Activated CD4-positive, alpha-beta T cell treated with anti-CD3 and anti-CD28 coated beads for 48 hours (primary cell): ENCODE measurements at places on chromosomes 1 and 21.

- no peak for DNase-seq
Observed at GRCh38 chr1:7432102-7432899, 338.8 kb upstream of the VAMP3 start.

- no peak for DNase-seq
Observed at GRCh38 chr1:9922342-9922741, 12.3 kb upstream of the CTNNBIP1 start.

- DNase-seq: peak; percentile 7
Observed at GRCh38 chr1:63112155-63112900, 210.0 kb upstream of the FOXD3 start.

GRCh38 chr1:59393211-59394180, 96.6 kb downstream of the FGGY start:
- DNase-seq: no peak

DNA sequence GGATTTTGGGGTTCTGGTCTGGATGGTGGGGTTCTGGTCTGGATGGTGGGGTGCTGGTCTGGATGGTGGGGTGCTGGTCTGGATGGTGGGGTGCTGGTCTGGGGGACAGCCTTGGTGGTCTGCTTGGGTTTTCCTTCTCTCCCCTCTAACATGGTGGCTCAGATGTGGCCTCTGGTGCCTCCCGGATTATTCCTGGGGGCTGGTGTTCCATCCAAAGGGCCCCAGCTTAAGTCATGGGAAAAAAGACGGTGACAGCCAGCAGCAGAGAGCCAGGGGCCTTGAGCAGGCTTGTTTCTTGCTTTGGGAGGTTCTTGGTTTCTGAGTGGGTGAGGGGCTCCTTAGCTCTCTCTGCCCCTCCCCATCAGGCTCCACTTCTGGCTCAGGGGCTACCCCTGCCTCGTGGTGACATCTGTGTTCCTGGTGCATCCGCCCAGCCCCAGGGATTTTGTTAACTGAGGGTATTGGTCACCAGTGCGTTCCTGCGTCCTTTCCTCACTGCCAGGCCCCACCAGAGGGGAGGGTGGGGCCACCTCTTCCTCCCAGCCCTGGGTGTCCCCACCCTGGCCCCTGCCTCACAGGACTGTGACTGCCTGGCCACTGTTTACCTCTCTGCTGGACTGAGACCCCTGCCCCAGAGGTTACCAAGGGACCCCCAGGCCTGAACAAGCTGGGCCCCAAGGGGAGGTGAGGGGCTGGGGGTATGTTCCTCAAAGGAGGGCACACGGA, 43.2 kb upstream of the ACTRT2 start:
- DNase-seq: no peak

DNA sequence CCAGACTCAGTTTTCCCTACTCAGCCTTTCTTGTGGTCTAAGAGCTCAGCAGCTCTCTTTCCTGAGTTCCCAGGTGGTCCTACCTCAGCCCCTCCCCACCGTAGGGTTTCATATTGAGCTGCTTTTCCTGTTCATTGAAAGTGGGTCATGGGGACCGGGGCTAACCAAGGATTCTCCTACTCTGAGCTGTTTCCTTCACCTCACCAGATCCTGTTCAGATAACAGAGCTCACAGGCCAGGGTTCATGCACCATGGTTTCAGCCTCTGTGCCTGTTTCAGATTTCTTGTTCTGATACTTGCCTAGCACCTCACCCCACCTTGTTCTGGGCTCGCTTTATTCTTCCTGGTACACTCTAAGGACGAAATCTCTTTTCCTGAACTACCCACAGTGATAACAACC, 8.5 kb downstream of the UBQLN4 start:
- no peak for DNase-seq

- DNase-seq: no peak
Observed at GRCh38 chr1:110214454-110215404, 4.6 kb downstream of the KCNC4 start.

GRCh38 chr1:205267306-205267902, 39.7 kb downstream of the TMCC2 start:
- DNase-seq: no peak

DNA sequence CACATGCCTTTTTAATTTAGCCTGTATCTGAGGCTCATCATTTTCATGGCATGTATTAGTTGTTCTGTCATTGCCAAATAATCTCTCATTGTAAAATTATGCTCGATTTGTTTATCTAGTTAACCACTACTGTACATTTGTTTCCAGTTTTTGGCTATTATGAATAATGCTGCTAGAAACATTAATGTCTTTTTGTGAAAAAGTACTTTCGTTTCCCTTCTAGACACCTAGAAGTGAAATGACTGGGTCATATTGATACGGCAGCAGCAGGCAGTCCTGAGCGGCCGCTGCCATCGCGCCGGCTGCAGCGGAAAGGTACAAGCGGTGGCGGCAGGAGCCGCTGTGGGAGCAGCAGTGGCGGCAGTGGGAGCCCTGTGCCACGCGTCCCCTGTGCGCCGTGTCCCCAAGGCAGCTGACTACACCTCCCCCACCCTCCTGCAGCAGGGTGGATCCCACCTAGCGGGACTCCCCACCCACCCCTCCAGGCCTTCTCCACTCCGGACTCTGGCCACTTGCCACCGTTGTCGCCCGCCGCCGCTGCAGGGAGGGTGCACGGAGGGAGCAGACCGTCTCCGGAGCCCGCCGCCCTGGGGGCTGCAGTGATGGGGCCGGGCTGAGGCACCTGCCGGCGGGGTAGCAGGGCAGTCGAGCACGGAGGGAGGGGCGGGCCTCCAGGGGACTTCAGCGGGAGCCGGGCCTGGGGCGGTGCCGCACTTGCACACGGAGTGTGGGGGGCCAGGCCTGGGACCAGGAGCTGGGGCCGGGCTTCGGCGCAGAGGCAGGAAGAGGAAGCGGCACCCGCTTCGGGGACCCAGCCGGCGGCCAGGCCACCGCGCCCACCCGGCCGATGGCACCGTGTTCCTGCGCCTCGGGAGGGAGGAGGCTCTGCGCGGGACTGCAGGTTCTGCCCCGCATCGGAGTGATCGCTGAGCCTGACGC, 66.8 kb upstream of the RGS7 start:
- peak; percentile 37 for DNase-seq

DNA sequence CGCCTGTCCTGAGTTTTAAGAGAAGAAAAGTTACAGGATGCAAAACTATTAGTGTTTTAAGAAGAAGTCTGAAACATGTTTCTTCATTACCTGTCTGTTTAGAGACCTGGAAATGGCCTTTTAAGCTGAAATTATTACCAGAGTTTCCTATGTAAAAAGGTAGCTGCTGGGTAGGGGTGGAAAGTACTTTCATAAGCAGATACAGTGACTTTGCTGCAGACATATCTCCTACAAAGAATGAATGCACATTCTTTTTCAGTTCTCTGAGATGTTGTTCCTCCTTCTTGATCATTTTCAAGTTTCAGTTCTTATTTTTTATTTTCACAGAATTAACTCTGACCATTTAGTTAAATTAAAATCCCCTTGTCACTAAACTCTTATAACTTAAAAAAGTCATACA, 1329.6 kb downstream of the KCNT2 start:
- no peak for DNase-seq

DNA sequence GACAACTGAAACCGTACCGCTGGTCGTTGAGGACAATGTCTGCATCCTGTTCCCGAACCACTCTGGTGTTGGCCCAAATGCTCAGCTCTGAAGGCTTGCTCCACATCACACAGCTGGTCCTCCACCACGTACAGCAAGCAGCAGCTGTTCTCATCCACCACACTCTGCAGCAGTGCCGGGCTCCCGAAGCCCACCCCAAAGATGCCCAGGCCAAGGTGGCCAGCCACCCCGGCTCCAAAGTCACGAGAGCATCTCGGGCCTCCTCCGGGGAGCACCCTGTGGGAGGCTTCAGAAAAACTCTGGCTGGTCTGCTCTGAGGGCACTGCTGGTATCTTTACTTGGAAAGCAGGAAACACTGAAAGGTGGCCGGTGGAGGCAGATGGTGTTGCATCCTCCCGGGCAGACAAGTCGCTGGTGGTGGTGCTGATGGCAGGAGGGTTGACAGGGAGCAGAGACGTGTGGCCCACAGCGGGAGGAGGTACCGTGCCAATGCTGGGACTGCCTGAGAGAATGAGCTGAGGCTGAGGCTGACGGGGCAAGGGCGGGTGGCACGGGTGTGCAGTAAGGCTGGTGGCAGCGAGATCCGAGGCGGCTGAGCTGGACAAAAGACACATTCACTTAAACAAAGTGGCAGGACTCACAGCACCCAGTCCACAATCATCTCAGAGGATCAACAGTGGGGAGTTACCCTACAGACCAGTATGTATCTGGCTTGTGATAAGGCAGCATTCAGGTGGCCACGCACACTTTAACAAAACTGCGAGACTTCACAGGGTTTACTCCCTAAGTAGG, 6.5 kb upstream of the CCDC27 start:
- DNase-seq: no peak

DNA sequence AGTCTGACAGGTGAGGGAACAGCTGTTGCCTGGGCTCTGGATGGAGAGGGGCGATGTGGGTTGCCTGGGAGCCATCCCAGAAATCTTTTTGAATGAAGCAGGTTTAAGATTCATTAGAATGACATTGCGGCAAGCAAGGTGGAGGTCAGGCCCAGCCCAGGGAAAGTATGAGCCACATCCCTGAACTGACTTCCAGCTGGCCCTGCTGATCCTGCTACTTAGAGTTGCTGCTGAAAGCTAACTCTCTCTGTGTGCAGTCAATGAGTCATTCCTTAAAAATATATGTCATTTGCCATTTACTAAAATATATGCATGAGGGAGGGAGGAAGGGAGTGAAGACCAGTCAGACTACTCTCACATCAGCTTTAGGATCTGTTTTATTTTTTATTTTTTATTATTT, 54.3 kb upstream of the RAB3GAP2 start:
- no peak for DNase-seq

GRCh38 chr21:37561941-37562919, 195.7 kb downstream of the DYRK1A start:
- DNase-seq: no peak

DNA sequence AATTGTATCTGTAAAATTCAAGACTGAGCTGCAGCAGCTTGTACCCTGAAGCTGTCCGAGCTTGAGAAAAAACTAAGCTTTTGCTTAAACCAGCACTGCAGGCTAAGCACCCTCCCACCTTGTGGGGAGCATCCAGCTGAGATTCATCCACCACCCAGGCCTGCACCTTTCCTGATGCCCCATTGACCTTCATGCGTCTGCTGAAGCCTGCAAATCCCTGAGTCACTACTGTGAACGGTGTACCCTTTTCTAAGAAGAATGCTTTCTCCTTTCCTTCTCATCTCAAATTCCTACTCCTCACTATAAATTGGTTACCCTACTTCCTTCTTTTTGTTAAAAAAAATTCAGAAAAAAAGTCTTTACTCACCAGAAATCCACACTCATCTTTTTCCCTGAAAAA, 90.9 kb upstream of the RGS18 start:
- DNase-seq: no peak

- DNase-seq: no peak
Observed at GRCh38 chr1:220514256-220514655, 13.7 kb upstream of the MARK1 start.

GRCh38 chr1:65418522-65419185, 1.8 kb upstream of the LEPR start:
- DNase-seq: no peak

DNA sequence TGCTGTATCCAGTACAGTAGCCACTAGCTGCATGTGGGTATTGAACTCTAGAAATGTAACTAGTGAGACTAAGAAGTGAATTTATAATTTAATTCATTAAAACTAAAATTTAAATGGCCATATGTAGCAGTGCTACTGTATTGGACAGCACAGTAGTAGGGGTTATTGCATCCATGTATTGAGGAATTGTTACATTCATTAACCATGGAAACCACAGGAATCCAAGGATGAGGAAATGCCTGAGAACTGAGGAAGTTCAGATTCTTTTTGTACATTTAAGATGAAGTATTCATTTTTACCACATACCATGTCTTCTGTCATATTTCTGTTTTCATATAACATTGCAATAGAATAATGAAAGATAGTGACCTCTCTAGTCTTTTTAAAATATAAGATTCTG, 2.6 kb downstream of the MTF2 start:
- DNase-seq: no peak

- no peak for DNase-seq
Observed at GRCh38 chr21:43276811-43277210, 108.0 kb downstream of the CRYAA start.

- no peak for DNase-seq
Observed at GRCh38 chr1:110208916-110209645, 1.0 kb upstream of the KCNC4 start.

GRCh38 chr1:45820173-45820572, 16.8 kb downstream of the MAST2 start:
- DNase-seq: no peak

- DNase-seq: peak; percentile 50
Observed at GRCh38 chr1:44030605-44031251, 534 bp downstream of the SLC6A9 start.
